ENCODE measurements at places on chromosomes 1 and 21. TPM values are rescaled to one million over a fixed set of nuclear protein-coding genes. Genes with fewer than 3 reads are reported as not detected.

SYT2 gene
- polyA plus RNA-seq = 0.01 TPM

SPRR1A gene
- polyA plus RNA-seq = not detected

NID1 gene
- polyA plus RNA-seq = 4.6 TPM

CHI3L1 gene
- polyA plus RNA-seq = not detected

DNA sequence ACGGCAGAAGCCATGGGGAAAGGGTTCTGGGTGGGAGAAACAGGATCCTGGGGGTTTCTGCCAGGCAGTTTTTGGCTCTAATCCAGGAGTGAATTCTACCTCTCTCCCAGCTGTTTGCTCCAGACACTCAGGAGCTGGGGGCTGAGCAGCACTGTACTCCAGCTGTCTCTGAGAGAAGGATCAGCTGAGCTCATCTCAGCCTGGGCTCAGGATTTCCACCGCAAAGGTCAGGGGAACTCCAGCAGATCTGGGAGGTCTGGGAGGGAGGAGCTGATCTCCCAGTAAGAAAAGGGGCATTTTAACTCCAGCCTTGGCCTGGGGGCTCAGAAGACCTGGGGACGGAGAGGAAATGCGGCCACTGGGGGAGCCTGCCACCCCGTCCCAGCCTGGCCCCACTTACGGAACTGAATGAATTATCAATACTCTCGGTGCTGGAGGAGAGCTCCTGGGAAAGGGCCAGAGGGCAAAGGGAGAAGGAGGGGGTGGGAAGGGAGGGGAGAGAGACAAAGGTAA lies 17.3 kb downstream of the PI4KB start:
- DNase-seq = no peak

- DNase-seq = no peak
Measured at GRCh38 chr1:206145771-206146290, 28.6 kb upstream of the AVPR1B start.

- no peak for DNase-seq
Measured at GRCh38 chr1:205239078-205239477, 11.3 kb downstream of the TMCC2 start.

Data from A549 (cell line).